Stimulated activated CD4-positive, alpha-beta T cell treated with anti-CD3 and anti-CD28 coated beads, Interleukin-2, amount 100 ng/mL, for 24 hours (primary cell): ENCODE measurements at places on chromosomes 13 and 19.

DNA sequence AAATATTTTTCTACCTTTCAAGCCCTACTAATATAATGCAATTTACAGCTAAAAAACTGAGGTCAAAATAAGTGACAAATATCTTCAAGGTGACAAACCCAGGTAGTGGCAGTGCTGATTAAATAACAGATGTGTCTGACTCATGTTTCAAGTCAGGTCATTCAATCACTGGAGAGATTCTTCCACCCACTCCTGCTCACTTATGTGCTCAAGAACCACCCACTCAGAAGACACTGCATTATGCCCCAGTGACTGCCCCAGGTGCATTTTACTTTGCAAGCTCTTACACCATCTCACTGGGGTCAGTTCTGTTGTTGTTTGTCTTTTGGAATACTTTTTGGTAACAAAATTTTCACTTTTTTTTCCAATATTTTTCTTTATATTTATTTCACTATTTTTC is 2.2 kb downstream of the ZNF100 start:
- DNase-seq: peak; percentile 22

DNA sequence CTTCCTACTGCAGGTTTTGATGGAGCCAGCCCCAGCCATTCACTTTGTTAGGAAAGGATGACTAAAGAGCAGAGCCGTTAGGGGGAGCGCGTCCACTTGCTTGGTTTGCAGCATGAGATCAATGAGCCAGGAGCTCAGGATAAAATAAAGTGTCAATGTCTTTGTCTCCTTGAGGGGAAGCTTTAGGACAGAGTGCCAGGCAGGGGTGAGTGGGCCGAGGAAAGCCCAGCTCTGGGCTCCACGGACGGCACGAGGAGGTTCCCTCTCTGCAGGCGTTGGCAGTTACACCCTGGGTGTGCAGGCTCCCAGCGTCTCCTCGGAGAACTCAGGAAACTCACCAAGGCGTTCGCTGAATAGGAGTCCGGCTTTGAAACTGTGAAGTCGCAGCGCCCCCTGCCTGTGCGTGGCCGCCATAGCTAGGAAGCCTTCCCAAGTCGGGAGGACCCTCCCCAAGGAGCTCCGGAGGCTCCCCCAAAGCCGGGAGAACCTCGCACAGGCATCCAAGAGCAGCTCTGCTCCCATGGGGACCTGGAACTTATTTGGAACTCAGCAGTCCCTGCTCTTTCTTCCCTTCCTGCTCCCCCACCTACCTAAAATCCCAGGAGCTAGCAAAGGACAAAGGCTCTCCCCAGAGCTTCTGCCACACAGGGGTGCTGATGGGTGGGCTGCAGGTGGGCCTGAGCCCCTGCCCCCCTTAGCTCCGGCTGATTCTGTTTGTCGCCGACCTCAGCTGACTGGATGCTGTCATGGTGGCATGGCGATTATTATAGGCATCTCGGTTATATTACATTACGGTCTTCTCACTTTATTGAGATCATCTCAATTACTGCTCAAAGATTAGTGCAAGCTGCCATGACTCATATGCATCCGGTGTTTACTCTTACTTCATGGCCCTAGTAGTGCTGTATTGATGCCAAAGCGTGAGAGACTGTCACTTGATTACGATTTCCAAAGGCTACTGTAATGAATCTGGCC is 34.4 kb downstream of the GSX1 start:
- peak; percentile 75 for DNase-seq

GRCh38 chr13:43981512-43982301 is 102.0 kb downstream of the LACC1 start:
- DNase-seq: no peak

- no peak for DNase-seq
Measured at GRCh38 chr13:113975416-113975815, 1.5 kb upstream of the C13orf46 start.

DNA sequence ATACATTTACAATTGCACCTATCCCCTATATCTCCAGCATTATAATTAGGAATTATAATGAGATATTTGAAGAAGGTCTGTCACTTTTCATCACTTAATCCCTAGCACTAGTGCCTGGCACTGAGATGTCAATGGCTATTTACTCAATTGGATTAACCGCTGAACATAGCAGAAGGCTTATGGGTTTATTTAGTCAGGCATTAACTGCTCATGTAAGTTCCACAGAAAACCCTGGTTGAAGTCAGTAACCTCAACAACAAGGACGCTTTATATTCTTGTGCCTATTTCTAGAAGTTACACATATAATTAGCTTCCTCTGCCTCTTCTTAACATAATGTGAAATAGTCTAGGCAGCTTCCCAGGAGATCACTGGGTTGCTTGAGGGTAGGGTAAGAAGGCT is 107.5 kb upstream of the POSTN start:
- DNase-seq: no peak

GRCh38 chr19:29672933-29673336 is 7.7 kb downstream of the PLEKHF1 start:
- peak; percentile 83 for DNase-seq
